HTR-8/SVneo (cell line): ENCODE measurements at places on chromosomes 13 and 19.

GRCh38 chr13:105063676-105064075, 1471.8 kb downstream of the EFNB2 start:
- DNase-seq = no peak

DNA sequence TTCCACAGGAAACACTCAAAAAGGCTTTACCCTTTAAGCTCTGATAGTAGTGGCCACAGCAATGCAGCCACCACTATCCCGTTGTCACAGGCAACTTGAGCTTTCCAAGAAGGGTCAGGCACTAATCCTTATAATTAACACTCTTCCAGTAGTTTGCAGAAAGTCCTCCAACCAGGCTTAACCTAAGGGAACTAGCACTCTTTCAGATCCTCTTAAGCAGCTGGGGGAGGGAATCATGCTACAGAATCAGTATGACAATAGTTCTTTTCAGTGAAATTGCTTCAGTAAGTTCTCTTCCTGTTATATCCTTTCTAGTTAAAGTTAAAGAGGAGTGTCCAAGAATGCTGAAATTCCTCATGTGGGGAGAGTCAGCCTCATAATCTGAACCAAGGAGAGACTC, 82.2 kb downstream of the TNFSF11 start:
- DNase-seq = no peak

DNA sequence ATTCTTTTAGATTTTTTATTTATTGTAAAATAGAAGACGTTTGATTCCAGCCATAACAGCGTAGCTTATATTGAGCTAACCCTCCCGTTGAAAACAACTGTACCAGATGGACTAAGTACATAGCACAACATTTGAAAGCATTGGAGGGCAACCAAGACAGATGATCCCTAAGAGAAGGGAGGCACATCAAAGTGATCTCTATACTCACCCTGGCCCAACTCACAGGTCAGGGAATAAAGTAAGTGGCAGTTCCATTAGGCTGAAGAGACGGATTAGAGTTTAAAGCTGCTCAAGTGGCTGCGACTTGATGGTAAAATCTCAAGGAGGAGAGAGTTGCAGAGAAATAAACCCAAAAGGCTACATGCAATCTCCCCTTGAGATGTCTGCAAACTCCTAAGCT, 65.1 kb upstream of the ITM2B start:
- no peak for DNase-seq

DNA sequence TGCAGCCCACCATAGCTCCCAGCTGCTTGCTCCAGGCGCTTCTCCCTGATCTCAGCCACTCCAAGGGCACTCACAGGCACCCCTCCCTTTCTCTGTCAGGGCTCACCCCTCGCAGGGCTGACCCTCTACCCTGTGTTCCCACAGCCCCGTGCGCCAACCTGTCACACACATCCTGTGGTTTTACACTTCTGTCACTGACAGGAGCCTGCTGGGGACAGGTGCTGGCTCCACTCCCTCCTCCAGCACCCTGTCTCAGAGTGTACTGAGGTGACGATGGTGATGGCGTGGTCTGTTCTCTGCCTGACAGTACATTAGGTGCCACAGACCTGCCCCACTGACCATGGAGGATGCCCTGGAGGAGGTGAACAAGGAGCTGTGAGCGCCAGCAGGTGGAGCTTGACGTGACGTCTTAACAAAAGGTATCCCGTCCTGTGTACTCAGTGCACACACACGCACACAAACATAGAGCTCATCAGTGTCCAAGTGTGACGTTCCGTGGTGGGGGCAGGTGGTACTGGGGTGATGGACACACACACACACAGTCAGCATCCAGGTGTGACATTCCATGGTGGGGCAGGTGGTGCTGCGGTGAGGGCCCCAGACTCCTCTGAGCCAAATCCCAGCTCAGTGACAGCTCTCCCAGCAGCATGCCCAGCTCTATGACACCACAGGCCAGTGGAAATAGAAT, 20.9 kb downstream of the C19orf44 start:
- DNase-seq = no peak

DNA sequence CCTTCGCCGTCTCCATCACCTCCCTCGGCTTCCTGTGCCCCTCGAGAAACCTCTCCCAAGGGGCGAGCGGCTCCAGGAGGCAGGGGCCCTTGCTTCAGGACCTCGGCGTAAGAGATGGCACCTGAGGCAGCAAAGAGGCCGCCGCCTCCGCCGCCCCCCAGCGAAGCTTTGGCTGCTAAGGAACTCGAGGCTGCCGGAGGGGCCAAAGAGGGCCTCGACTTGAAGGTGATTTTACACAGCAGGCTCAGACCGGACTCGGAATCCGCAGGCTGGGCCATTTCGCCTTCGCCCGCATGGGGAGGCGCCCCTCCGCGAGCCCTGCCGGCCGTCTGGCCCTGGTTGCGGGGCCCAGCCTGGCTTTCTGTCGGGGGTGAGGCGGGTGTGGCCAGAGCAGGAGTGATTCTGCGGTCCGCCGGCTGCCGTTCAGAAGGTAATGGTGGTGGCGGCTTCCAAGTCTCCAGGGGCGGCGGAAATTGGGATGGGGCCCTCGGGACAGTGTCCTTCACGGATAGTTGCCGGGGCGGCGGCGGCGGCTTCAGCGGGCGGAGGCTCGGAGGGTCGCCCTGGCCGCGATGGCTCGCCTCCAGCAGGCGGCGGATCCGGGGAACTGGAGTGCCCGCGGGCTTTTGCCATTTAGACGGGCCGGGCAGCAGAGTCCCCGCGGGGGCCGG, 1.4 kb downstream of the GGN start:
- DNase-seq = no peak

DNA sequence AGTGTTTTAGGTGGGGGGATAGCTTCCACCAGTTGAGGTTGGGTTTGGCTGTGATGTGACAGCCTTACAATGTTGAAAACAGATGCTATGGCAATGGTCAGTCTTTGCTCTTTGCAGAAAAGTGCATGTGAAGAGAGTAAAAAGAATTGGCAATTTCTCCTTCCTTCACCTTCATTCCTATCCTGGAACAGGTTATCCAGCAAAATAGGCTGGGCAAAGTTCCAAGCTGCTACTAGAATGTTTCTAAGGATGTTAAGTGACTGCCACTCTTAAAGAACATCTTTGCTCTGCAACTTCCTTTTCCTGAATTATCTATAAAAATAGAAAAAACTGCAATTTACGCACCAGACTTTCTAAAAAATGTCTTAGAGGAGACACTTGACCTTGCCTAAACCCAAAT, 50.1 kb upstream of the MYCBP2 start:
- no peak for DNase-seq

GRCh38 chr13:77696006-77696878, 1.2 kb upstream of the SLAIN1 start:
- no peak for DNase-seq
